ENCODE measurements at places on chromosomes 12 and 14.

DNA sequence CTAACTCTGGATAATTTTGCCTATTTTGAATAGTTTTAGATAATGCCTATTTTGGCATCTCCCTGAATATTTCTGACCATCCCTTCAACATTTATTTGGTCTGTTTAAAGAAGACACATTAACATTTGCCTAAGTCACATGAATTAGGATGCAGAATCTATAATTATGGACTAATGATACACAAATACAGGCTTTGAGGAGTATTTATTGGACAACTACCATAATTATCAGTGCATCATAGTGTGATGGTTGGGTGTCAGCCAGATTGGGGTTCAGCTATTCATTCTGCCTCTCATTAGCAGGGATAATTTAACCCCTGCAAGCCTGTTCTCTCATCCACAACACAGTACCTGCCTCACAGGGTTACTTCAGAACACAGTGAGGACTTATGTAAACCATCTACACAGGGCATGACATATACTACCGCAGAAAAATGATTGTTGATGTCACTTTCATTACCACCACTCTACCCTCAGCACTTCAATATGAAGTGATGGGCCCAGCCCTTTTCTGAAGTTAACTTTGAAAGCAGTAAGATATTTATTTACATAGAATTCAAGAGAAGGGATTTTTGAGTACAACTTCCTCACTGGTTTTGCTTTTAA lies 14.4 kb downstream of the PRKCH start:
- DNase-seq = no peak

- no peak for DNase-seq
These were observed 89.9 kb upstream of the IGF1 start for GRCh38 chr12:102570256-102570655.

DNA sequence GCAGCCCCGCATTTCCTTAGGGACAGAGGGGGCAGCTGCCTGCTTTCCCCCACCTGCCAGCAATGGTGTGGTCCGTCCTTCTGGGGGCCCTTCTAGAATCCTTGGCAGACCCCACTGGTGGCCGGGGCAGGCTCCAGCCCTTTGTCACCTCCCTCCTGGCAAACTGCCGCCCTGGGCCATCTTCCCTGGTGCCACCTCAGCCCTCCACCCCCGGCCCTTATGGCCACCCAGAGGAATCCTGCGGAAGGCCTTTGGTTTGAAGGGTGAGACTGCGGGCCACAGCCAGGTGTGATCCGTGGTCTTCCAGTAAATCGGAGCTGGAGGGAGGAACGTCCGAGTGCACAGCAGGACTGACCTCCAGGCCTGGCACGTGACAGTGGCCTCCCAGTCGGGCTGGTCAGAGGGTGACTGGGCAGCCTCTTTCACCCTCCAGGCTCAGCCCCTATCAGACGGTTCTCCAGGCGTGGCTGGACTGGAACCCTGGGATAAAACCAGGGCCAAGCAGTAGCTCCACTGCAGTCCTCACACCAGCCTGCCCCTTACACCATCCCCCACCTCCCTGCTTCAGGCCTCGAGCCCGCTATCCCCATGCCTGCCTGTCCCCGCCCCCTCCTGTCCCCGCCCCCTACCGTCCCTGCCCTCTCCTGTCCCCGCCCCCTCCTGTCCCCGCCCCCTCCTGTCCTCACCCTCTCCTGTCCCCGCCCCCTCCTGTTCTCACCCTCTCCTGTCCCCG lies 12.4 kb downstream of the FBRSL1 start:
- DNase-seq = no peak

DNA sequence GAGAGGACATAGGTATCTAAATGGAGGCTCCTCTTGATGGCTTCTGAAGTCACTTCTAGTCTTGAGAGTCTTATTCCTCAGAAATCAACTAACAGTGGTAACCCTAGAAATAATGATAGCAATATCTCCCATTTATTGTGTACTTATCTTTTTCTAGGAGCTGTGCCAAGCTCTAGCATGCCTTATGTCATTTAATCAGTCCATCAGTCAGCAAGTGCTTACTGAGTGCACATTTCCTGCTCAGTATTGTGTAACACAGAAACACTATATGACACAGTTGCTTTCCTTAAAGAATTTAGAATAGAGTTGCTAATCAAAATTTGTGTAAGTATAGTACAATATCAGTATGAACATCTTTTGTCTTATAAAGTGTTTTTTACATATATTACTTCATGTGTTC lies 36.6 kb downstream of the KRT76 start:
- DNase-seq = no peak

DNA sequence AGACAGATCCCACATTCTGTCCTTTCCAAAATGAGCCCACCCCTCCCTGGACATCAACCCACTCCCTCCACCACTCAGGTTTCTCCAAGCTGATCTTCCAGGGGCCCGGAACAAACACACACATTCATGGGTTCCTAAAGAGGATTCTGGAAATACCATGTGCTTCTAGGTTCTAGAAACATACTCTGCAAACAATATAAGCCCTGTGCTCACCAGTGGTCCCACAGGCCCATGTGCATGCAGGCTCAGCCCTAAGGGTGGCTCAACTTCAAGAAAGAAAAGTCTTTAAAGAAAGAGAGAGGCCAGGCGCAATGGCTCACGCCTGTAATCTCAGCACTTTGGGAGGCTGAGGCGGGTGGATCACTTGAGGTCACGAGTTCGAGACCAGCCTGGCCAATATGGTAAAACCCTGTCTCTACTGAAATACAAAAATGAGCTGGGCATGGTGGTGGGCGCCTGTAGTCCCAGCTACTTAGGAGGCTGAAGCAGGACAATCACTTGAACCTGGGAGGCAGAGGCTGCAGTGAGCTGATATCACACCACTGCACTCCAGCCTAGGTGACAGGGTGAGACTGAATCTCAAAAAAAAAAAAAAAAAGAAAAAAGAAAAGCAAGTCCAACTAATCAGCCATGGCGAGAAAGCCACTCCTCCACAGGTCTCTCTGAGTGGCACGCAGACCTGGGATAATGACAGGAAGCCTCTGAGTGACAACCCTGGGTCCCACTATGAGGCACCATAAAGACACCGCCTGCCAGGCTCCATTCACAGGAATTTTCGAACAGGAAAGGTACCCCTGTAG lies 59.5 kb upstream of the PNMA1 start:
- no peak for DNase-seq

DNA sequence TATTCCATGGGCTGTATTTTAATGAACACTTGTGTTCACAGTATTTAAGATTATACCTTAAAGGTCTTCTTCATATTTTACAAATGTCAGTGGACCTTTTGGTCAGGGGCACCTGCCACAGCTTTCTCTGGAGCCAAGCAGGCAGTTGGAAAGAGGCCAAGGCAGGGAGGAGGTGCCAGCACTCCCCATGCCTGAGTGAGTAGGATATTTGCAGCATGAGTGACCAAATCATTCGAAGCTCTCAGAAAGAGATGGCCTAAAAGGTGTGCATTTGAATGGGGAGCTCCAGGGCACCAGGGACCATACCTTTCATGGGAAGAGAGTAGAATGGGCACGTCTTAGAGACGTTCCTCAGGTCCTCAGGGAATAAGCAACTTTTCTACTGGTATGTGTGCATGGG lies 121.6 kb downstream of the GPR135 start:
- no peak for DNase-seq

DNA sequence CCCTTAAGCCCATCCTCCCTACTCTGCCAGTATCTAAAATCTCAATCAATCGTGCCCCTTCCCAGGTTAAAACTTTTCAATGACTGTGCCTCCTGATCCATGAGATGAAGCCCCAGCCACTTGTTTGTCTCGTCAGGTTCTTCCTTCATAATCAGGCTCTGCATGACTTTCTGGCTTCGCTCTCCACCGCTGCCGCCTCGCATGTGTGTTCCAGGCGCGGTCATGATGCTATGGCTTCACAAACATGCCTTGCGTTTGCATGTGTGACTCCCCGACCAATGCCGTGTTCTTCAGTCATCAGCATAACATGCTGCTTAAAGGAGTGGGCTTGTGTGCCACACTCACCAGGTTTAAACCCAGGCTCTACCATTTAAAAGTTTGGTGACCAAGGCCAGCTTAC lies 5.0 kb upstream of the C1RL start:
- no peak for DNase-seq

GRCh38 chr14:56159066-56159465 lies 40.9 kb downstream of the PELI2 start:
- DNase-seq = no peak

DNA sequence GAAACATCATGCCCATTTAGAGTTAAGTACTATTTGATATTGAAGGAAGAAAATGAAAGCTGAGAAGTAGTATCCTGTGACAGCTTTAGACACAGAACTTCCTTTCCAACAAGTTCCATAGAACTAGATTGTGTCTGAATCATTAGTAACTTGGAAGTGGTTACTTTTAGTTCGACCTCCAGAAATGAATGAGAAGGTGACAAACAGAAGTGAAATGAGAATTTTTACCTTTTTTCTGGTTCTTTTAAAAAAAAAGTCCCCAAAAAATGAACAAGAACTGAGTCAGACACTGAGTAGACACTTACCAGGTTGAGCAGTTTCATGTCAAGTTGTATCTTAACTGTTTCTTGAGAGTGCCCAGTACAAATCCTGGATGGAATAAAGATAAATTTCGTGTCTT lies 3.0 kb downstream of the ATP6V0A2 start:
- DNase-seq = no peak

DNA sequence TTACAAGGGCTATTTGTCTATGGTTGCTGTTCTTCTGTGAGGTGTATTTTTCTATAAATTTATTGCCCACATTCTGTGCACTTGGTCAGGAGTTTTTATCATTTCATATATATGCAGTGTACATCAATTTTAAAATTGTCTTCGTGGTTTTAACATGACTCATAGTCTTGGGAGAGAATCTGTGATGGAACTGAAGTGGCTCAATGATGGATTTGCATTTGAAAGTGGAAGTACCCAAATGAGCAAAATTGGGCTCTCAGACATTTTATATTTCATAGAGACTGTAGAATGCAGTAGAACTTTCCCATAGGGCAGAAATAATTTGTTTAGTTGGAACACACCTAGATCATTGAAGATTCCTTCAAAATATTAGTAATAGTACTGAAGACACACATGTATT lies 1.9 kb upstream of the SCFD1 start:
- DNase-seq = no peak

DNA sequence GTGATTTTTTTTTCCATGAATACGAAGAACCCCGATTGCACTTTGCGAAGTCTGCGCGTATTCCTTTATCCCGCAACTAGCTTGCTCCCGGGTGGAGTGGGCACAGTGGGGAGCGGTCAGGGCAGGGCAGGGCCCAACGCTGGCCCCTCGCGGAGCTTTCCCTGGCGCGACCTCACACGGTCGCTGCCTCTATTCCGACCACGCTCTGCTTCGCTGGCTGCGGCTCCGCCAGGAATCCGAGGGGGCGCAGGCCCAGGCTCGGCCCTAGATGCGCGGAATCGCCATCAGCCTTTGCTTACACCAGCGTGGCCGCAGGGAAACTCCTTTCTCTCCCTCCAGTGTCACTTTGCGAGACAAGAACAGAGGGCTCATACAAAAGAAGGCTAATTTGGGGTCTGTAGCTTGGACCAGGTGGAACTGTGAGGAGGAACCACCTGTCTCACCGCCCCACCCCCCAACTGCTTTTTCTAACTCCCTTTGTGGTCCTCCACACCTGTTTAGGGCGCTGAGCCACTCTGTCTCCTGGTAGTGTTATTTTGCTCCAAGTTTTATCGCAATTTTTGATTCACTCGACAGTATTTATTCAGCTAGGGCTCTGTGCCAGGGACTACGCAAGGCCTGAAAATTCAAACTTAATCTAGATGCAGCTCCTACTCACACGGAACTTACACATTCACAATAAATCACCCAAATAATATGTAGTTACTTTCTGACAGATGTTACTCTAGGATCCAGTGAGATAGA lies 3.1 kb upstream of the NKX2-1 start:
- no peak for DNase-seq

DNA sequence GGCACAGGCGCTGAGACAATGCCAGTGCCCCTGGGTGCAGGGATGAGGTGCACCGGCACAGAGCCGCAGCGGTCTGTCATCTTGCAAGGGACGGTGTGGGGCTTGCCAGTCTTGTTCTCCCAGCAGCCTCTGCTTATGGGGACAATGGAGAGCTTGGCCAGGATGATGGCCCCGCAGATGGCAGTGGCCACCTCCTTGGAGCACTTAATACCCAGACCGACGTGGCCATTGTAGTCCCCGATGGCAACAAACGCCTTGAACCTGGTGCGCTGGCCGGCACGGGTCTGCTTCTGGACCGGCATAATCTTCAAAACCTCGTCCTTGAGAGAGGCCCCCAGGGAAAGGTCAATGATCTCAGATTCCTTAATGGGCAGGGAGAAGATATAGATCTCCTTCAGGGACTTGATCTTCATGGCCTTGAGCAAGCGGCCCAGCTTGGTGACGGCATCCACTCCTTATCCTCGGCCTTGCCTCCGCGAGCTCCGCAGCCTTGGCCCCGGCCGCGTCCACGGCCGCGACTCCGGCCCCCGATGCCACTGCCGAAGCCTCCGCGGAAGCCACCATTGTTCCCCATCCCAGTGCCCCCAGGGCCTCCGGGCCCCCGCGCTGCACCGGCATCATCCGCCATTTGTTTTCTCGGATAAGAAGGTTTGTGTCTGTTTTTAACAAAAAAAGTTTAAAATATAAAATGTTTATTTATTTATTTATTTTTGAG lies 29.9 kb downstream of the VRTN start:
- no peak for DNase-seq

GRCh38 chr14:93717668-93718320 lies 70.5 kb downstream of the PRIMA1 start:
- no peak for DNase-seq

GRCh38 chr12:114668886-114669288 lies 15.1 kb downstream of the TBX3 start:
- DNase-seq = no peak

GRCh38 chr12:118982984-118983761 lies 1.8 kb downstream of the SRRM4 start:
- no peak for DNase-seq

GRCh38 chr14:49586673-49587460 lies 687 bp upstream of the RPS29 start:
- DNase-seq = no peak

GRCh38 chr12:32820376-32820931 lies 64.8 kb upstream of the YARS2 start:
- no peak for DNase-seq
